ENCODE measurements at places on chromosomes 12 and 14. TPM values are rescaled to one million over a fixed set of nuclear protein-coding genes. Genes with fewer than 3 reads are reported as not detected.

GRCh38 chr14:100213956-100214769, 24.8 kb upstream of the YY1 start:
- no peak for DNase-seq

GRCh38 chr12:107327651-107328182, 234.4 kb upstream of the CRY1 start:
- DNase-seq, result no peak

GRCh38 chr14:44846232-44846824, 115.4 kb downstream of the KLHL28 start:
- no peak for DNase-seq

- no peak for DNase-seq
Observed at GRCh38 chr14:103135333-103136260, 12.3 kb downstream of the TNFAIP2 start.

RIMBP2 gene
- total RNA-seq, result 0.92 TPM

DNA sequence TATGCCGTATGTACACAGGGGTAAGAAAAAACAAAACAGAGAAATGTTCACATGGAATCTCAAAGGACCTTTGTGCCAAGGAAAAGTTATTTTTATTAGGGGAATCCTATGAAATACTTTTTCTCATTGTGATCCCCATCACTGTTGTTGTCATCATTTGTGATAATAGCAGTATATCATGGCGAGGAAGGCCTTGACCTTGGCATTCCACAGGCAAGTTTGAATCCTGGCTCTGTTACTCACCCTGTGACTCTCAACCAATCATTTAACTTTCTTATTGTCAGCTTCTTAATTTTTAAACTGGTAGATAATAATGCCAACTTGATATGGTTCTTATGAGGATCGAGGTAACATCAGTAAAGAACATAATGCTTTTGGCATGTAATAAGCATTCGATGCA, 142.2 kb upstream of the DDHD1 start:
- DNase-seq, result no peak

SLCO1B1 gene
- not detected for total RNA-seq

GRCh38 chr12:57142121-57142520, 5.3 kb downstream of the LRP1-AS start:
- DNase-seq, result no peak

GRCh38 chr12:22792138-22792537, 167.2 kb downstream of the ETNK1 start:
- no peak for DNase-seq

DNA sequence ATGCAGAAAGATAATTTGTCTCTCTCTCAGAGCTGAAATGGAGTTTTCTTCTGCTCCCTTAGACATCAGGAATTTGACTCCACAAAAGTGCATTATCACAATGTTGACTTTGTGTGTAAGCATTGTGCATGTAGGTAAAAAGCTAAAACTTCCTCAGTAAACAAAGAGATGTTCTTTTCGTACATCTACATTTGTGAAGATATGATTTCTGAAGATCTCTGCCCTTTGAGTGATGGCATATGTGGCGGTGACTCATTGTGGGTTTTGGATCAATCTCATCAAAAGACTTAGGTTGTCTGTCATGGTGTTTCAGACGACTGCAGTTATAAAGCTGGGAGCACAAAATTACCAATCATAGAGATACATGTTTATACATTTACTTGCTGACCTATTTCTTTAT, 411.4 kb upstream of the LMO3 start:
- no peak for DNase-seq

DNA sequence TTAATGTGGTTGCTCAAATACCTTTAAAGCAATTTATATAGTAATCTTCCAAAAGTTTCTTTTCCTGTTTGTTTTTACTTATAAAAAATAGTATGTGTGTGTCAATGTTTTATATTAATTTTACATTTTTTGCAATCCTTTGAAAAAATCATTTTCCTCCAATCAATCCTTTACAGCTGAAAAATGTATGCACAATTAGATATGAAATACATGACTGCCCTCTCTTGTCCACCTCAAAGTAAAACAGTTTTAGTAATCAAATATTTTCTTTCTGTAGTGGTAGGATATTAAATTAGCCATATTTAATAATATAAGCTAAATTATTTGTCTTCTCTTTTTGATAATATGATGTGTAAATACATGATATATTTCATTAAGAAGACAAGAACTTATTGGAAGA, 269.9 kb downstream of the ADAMTS20 start:
- no peak for DNase-seq

AQP5 gene
- not detected for total RNA-seq

GRCh38 chr14:36975834-36976233, 196.6 kb downstream of the SLC25A21 start:
- no peak for DNase-seq

DNA sequence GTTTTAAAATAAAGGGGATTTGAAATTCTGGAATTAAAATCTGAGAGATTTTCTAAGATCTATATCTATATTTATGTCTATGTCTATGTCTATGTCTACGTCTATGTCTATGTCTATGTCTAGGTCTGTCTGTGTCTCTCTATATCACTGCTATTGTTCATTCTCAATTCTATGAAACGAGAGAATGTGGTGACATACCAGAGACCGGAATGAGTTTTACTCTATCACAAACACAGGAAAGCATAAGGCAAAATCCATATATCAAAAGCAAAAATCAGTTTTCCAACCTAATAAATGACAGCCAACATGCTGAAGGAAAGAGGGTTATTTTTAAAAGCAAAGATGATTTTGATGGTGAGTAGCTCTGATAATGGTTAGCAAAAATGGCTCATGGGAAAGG, 173.1 kb downstream of the ETNK1 start:
- no peak for DNase-seq

CISTR gene
- not detected for total RNA-seq

- no peak for DNase-seq
Observed at GRCh38 chr12:20549108-20549719, 145.9 kb upstream of the SLCO1C1 start.

DNA sequence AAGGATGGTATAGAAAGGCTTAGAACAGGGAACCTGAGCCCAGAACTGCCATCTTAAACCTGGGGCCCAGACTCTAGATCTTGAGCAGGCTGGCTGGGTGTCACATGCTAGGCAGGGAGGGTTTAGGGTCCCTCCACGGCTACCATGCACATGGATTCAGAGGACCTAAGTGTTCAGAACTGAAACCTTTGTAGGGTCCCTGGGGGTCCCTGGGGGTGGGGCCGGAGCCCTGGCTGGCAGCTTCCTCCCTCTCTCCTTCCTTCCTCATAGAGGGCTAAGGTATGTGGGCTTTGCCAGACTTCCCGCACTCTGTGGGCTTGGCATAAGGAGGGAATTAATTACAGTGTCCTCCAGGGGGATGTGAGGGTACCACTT, 4.6 kb upstream of the ZNF385A start:
- DNase-seq, result no peak

GRCh38 chr12:92547420-92547819, 155.4 kb upstream of the PLEKHG7 start:
- DNase-seq, result no peak

ZNF385A gene
- total RNA-seq, result 5.5 TPM

- no peak for DNase-seq
Observed at GRCh38 chr14:102333795-102334705, 14.5 kb downstream of the ZNF839 start.

- no peak for DNase-seq
Observed at GRCh38 chr12:50986966-50987737, 34.8 kb downstream of the HIGD1C start.

SERPINA9 gene
- total RNA-seq, result not detected

DNA sequence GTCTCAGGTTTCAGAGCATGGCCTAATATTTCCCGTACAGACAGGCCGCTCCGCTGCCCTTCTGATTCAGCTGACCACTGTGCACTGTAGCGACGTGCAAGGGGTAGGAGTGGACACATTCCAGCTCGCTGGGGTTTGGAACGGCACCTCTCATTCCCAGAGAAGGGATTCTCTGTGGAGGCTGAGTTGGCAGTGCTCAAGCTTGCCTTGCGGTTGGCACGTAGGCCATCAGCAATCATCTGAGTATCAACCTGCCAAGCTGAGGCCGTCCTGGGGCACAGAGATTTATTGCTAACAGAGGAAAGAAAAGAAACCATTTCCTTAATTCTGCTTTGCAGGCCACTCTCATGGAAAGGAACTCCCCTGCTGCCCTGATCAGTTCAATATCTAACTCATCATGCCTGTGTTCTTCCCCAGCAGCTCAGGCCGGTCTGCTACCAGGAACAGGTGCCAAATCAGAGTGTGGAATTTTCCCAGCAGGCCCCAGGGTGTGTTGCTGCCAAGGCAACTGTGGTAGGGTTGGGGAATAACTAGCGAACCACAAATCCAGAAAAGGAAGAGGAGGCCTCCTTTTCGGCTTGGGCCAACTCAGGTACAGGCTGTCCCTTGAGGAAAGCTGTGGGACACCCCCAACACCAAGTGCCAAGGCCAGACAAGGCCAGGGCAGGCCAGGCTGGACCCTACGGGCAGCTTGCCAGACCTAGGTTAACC, 92.5 kb downstream of the SSPN start:
- DNase-seq, result no peak

CNTN1 gene
- total RNA-seq, result 1.8 TPM

CDC42BPB gene
- total RNA-seq, result 113 TPM

TGFB3 gene
- 200 TPM for total RNA-seq

- peak; percentile 74 for DNase-seq
Observed at GRCh38 chr12:81758421-81759189, 545 bp downstream of the PPFIA2 start.

GRCh38 chr12:25155022-25155576, 39.9 kb downstream of the DNAI7 start:
- DNase-seq, result no peak

DNA sequence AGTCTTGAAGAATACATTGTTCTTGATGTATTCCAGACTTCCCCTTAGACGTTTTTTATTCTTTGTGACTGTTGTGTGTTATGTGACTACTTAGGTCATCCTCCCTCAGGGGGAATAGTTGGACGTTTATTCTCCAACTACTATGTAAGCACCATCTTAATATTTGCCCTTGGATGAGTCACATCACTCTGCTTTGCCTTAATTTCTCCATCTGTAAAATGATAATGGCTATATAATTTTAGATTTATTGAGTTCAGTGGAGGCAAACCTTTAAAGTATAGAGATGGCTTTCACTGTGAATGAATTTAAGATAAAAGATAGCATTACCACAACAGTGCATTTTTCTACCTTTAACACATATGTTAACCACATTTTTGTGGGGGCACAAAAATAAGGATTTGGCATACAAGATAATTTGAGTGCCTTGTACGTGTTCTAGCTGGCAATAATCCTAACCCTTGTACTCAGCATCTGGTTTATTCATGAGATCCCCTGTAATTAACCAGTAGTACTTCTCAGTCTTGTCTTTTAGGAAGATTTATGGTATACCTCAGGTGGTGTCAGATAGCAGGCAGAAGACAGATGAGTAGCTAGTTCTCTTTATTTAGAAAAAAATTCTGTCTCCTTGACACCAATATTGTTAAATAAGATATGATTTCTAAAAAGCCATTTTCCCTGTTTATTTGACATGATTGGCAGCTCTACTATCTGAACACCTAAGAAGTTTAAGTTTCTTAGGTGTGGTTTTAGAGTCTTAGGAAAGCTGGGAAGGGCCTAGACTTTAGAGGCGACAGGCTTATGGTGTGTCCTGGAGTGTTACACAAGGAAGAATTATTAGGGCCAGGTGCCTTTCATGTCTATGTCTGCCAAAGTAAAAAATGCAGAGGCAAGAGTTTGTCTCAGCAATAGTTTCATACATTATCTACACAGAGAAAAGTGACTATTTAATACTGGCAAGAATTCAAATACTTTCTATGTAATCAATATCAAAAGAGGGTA, 152.3 kb downstream of the RAD51B start:
- DNase-seq, result no peak

DNA sequence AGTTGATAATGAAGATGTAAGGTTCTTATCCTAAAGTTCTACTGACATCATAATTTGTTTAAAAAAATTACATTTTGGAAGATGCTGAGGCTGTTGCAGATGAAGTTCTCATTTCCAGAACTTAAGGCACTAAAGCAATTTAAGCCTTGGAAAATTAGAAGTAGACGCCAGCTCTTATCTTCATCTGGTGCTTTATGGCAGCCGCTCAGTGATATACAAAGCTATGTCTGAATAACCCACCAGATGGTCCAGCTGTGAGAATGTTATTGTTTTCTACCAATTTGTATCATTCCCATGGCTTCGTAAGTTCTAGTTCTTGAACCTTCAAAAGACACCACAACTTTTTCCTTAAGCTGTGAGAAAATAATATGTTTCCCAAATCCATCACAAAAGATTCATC, 212.1 kb upstream of the ARID2 start:
- no peak for DNase-seq

- no peak for DNase-seq
Observed at GRCh38 chr14:93269341-93270068, 62.4 kb downstream of the UBR7 start.

GRCh38 chr12:83709899-83710298, 1023.2 kb downstream of the TMTC2 start:
- no peak for DNase-seq

DNA sequence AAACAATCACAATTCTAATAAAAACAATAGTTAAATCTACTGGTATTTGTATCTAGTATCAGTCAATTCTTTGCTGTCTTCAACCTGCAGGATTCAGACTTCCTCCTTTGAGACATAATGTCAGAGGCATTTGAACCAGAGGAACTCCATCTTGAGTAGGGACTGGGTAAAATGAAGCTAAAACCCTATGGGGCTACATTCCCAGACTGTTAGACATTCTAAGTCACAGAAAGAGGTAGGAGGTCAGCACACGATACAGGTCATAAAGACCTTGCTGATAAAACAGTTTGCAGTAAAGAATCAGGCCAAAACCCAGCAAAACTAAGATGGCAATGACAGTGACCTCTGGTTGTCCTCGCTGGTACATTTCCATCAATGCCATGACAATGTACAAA, 48.2 kb upstream of the MAP3K9 start:
- DNase-seq, result no peak

SLCO1A2 gene
- total RNA-seq, result 0.64 TPM

GARIN6 gene
- total RNA-seq, result not detected

- no peak for DNase-seq
Observed at GRCh38 chr14:22233377-22233776, 355.6 kb downstream of the DAD1 start.

GRCh38 chr14:98112194-98112780, 1159.7 kb downstream of the BCL11B start:
- no peak for DNase-seq

RCOR1 gene
- 23.7 TPM for total RNA-seq

- DNase-seq, result no peak
Observed at GRCh38 chr14:77238356-77238755, 32.6 kb downstream of the NGB start.

BIN2 gene
- total RNA-seq, result not detected
